ENCODE measurements at places on chromosomes 13 and 19.

DNA sequence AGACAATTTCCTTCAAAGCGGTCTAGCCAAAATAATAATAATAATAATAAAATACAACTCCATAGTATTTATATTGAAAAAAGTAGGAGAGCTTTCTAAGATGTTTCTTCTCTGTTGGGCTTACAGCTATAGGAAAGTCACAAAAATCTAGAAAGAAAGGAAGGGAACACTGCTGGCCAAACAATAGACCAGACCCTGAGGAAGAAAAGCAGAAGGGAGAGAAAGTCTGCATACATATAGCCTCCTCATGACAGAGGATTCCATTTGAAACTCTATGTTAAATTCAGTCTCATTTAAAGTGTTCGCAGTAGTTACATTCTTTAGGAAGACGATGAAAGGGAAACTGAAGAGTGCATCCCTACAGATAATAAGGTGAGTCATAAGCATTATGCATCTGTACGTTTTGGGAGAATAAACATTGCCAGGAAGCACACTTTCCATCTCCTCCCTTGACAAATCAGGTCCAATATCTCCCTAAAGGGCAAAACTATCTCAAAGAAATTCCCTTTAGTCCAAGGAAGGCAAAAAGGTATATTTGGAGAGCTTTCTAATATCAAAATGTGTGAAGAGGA lies 86.5 kb downstream of the PCDH9 start:
- DNase-seq, result no peak

DNA sequence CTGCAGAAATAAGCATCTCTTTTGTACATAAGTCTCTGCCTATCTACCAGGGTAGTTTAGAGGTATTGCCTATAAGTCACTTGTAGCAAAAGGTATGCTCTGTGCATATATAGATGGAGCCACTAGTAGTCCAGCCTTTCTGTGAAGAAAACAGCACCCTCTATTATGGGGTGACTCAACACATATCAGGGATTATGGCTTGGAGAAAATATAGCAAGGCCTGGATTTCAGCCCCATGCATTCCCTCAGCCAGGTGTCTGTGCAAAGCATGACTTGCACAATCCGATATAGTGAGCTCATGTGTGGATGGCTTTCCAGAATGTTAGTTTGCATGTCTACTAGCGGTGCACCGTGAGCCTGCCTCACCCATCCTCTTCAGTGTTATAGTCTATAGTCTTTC lies 13.4 kb upstream of the NALCN start:
- no peak for DNase-seq

- DNase-seq, result no peak
Observed at GRCh38 chr13:112776971-112777370, 87.1 kb downstream of the ATP11A start.

GRCh38 chr13:112880976-112881540 lies 88.0 kb upstream of the MCF2L start:
- no peak for DNase-seq

GRCh38 chr13:109151255-109151654 lies 521.8 kb downstream of the MYO16 start:
- DNase-seq, result no peak

DNA sequence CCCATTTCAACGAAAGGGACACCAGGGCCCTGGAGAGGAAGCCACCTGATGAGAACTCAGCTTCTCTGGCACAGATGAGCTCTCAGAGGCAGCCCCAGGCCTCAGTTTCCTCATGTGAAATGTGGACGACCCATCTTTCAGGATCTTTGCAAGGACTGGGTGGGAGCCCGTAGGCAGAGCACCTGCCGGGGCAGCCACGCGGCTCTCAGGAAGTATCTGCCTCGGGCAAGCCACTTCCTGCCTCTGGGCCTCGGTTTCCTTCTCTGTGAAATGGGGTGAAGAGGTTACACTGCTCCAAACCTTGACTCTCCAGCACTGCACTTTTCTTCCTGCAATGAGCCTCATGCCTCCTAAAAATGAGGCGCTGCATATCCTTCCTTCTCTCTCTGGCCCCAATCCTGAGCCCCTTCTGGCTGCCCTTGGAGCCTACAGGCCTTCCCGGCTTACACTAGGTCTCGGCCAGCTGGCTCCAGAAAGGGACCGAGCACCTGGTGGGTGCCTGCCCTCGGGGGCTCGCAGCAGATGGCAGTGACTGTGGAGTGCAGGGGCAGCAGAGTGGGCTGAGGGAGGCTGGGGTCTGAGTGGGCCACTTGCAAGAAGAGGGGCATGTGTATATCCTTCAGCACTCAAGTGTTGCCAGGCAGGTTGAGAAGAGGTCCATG lies 3.5 kb downstream of the SSBP4 start:
- DNase-seq, result no peak

GRCh38 chr13:95559100-95559499 lies 6.6 kb downstream of the CLDN10 start:
- no peak for DNase-seq

GRCh38 chr13:35693134-35693784 lies 216.8 kb upstream of the MAB21L1 start:
- no peak for DNase-seq

DNA sequence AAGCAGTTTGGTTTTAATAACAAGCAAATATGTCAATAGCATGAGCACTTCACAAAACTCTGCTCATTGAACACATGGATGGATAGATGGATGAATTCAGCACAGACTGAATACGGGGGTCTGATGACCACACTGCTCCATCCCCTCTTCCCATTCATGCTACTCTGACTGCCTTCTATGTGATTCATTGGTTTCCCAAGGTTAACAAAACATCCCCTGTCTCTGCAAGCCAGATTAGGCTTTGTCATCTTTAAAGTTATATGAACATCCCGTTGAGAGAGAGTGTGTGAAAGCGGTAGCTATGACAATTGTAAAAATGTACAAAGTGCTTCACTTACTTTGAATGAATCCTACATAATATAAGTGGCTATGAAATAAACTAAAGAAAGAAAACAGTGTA lies 252.5 kb downstream of the OXGR1 start:
- no peak for DNase-seq

DNA sequence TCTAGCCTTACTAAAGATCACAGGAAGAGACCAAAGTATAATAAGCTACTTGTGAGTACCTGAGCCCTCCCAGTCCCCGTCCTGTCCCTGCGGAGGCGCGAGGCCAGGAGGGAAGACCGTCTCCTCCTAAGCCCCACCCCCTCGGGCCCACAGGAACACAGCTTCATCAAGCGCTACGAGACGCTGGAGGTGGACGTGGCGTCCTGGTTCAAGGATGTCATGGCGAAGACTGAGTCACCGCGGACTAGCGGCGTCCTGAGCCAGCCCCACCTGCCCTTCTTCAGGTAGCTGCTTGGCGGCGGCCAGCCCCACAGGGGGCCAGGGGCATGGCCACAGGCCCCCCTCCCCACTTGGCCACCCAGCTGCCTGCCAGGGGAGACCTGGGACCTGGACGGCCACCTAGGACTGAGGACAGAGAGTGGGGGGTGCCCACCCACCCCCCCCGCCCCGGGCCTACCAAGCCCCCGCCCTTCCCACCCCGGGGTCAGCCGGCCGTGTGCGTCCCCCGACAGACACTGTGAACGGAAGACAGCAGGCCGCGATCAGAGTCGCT lies 2.4 kb upstream of the TGFBR3L start:
- DNase-seq, result no peak

- DNase-seq, result no peak
Observed at GRCh38 chr13:51370116-51370515, 30.6 kb downstream of the SERPINE3 start.

GRCh38 chr19:23286477-23286876 lies 36.3 kb upstream of the ZNF724 start:
- no peak for DNase-seq

DNA sequence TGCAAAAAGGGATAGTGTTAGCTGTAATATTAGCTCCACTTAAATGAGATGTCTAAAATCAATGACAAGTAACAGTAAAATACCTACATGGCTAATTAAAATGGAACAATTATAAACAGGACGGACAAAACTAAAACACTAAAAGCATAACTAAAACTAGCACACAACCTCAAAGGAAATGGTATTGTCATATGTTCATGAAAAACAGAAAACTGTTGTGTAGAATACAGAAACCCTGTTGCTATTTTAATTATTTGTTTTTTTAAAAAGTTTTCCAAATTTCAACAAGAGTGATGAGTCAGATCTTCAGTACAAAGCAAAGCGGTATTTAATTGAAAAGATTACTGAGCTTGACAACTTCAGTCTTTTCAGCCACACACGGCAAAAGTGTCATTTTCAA lies 4.2 kb downstream of the RCBTB2 start:
- no peak for DNase-seq

DNA sequence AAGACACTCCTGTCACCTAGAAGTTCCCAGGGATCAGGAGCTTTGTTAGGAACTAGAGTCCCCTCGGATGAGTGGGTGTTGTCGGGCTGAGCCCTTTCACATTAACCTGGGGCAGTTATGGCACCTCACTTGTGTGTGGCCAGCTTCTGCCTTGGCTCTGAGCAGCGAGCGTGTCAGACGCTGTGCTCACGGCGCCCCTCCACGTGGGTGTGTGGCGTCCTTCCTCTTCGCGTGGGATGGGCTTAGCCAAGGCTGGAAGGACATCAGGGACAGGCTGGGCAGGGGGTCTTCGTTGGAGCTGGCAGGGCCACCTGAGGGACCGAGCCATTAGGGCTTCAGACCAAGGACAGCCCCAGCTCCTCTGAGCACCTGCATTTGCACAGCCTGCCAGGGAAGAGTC lies 23.4 kb downstream of the DOT1L start:
- no peak for DNase-seq

GRCh38 chr13:65339241-65339640 lies 1890.9 kb downstream of the PCDH9 start:
- no peak for DNase-seq

DNA sequence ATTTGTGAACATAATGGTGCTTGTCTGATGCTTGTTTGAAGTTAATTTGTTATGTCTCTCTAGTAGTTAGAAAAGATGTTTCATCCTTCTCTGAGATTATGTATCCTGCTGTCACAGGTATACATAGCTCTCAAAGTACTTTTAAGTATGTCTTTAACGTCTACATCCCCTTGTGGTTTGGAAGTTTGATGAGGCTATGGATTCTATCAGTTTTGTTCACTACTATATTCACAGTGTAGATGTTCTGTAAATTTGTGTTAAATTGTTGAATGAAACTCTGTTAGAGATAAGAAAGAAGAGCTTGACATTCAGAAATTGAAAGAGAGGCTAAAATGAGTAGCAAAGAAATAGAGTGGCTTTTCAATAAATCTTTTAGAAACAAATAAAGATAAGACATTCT lies 304.6 kb upstream of the MIR17HG start:
- DNase-seq, result no peak

DNA sequence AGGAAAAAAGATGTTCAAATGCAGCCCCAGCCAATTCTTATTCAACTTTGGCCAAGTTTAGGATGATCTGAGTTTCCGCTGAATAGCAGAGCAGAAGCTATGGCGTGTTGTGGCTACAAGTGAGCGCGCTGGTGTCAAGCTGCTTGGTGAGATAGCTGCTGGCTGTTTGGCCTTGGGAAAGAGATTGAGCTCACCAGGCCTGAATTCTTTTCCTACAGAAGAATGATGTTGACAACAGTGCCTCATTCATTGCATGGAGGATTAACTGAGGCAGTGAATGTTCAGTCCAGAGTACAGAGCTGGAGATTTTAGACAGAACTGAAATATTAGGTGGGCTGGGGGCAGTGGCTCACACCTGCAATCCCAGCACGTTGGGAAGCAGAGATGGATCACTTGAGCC lies 31.5 kb upstream of the MAP3K10 start:
- no peak for DNase-seq

DNA sequence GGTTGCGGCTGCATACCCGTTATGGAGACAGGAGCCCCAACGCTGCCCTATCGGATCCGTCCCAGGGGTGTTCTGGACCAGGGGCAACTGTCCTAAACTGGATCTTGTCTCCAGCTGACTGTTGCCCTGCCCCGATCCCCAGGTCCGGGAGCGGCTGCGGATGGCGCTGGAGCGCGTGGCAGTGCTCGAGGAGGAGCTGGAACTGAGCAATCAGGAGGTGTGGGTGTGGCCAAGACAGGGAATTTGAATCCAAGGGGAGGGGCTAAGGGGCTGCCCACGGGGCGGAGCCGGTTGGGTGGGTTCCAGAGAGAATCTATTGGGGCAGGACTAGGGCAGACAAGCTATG lies 9.9 kb downstream of the PPFIA3 start:
- no peak for DNase-seq

DNA sequence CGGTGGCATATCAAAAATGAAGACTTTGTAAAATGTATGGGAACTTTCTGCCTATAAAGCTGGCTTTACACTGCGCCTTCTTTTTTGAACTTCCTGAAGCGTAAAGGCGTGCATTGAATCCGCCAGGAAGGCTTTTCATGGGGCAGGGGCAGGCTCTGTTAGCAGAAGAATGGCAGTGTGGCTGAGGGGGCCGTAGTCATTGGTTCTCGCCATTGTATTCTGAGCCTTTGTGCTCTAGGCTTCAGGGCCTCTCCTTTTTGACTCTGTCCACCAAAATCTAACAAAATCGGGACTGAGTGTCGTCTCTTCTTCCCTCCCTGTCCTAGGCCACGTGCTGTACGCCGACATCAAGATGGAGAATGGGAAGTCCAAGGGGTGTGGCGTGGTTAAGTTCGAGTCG lies 14.1 kb downstream of the PRAM1 start:
- no peak for DNase-seq

- no peak for DNase-seq
Observed at GRCh38 chr13:98664510-98664909, 87.6 kb upstream of the STK24 start.

DNA sequence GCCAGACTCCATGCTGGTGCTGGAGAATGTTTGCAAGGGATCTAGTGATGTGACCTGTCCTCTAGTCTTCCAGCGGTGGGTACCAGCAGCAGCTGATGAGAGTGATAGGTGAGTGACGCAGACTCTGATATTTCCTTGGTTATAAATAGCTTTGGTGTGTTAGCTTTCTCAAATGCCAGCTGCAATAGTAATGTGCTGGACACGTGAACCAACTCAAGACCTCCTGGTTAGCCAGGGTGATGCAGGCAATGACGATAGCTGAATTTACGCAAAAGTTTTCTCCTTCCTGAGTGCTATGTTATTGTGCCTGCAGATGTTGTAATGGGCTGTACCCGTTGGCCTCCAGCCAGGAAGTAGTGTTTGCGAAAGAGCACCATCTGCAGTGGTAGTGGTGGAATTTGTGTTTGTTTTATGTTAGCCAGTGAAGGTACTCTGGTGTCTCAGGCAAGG lies 129.5 kb downstream of the CYSLTR2 start:
- DNase-seq, result no peak

DNA sequence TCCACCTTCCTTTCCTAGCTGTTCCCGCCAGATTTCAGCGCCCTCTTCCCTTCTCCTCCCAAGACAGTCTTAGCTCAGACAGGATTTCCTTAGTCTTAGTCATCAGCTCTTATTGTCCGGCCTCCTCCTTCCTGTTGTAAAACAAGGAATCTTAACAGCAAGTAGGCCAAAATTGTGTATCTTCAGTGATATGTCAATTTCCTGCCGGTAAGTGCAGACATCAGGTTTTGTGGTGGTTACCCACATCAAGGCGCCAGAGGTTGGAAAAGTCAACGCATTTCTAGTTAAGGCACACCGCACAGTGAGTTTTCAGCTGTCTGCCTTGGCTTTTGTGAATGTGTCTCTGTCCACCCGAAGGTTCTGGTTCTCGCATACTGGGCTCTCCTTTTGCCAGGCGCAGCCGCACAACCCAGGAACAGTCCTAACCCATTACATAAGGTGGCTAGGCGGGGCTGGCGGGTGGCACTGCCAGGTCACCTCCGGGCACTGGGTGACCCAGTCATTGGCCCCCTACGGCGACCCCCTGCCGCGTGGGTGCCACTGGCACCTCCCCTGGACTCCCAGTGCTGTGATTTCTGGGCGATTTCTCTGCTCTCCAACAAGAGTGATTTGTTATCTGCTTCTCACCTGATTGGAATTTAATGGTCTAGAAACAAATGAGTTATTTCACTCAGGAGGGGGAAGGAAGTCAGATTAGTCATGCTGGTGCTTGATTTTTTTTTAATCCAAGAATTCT lies 12.9 kb downstream of the COL4A2 start:
- peak; percentile 23 for DNase-seq
